Stimulated activated naive CD8-positive, alpha-beta T cell treated with anti-CD3 and anti-CD28 coated beads, Interleukin-15, amount 100 ng/mL, for 72 hours (primary cell): ENCODE measurements at places on chromosomes 16 and 17.

GRCh38 chr17:80904036-80904753, 87.4 kb upstream of the CHMP6 start:
- no peak for DNase-seq

DNA sequence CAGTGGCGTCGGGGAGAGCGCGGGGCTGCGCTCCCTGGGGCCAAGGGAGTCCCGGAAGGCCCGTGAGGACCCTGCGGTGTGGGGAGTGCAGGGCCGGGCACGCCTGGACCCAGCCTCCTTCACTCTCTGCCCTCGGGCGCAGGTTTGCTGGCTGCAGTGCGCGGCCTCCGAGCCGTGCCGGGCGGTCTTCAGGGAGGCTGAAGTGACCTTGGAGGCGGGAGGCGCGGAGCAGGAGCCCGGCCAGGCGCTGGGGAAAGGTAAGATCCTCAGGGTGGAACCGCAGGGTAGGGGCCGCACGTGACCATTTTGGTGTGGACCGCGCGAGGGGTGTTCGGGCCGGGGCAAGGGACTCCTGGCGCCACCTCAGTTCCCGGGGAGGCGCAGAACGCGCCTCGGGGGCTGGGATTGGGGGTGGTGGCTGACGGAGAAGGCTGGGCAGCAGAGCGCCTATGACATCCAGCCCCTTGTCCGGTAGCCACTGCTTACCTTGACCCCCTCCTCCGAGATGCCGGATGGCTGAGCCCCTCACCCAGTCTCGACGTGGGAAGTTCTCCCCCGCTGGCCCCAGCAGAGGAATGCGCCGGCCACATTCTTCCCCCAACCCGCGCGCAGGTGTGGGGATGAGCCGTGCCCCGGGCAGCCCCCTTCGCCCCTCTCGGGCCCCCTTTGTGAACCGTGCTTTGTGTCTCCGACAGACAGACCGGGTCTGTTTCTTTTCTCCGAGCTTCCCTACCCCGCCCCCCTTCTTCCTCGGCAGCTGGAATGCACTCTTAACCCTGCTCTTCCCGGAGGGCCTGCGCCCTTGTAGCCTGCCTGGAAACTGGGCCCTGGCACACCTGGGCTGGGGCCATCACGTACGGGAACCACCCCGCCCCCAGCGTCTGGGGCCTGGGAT, 631 bp downstream of the CDH3 start:
- peak; percentile 2 for DNase-seq

DNA sequence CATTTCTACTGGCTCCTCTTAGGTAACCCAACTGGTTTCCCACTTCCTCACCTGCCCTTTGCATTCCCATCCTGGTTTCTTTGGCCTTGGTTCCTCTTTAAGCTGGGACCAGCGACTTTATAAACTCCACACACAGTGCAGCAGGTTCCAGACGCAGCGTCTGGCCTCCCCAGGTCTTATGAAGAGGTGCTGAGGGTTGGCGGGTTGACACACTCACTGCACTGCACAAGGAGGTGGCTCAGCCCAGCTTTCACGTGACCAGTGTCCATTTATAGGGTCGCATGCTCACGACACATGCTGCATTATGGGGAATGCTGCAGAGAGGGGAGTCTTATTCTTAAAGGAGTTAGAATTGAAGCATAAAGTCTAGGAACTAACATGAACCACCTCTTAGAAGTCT, 70.8 kb downstream of the ZFHX3 start:
- DNase-seq: no peak

- DNase-seq: peak; percentile 26
These were observed 43.1 kb downstream of the GLG1 start for GRCh38 chr16:74563828-74564263.

DNA sequence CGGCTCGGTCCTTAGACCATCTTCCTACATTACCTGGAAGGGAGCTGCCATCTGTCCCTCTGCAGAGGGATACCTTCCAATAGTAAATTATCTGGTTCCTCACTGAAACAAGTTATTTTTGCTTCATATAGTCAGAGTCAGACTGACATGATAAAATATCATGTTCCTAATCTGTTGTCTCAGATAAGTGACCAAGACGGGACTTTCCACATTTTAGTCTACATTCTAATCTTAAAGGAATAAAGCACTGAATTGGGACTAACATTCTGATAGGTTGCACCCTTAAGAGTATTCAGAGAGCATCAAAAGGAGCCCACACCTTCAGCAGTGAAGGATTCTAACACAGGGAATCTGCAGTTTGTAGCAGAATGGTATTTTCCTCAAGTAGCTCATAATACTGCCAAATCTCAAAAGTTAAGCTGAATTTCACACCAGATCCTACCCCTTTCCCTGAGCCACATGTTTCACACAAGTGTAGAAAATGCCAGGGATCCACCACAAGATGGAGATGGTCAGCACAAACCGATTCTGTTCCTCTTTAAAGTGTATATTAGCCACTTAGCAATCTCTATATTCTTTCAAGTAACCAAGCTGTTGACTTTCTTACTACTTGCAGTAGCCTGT, 13.4 kb downstream of the GINS2 start:
- no peak for DNase-seq

DNA sequence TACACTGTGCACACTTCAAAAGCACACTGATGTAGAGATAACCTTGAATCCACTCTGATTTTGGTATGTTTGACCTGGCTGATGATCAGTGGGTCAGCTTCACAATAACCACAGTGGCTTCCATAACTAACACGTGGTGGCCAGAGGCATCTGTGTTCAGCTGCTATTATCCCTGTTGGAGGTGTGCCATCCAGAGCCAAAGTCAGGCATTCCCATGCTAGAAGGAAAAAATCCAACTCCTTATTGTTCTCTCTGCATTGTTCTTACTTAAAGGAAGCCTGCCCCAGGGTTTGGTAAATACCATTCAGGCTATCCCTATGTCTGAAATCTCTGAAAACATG, 127.3 kb upstream of the MON1B start:
- DNase-seq: no peak

DNA sequence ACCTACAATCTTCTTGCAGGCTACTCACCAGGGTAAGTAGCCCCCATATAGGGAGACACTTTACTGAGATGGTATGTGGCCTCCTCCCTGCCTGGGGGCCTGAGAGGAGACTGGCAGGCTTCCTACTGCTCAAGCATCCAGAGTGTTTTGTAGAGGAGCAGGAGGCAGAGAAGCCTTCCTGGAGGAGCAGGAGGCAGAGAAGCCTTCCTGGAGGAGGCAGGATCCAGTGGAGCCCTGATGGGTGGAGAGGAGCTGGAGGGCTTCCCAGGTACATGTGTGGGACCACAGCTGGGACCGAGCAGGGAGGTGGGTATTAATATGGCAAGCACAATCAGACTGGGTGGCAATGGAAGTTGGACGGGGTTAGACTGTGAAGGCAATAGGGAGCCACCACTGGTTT, 2.1 kb upstream of the ADGRG5 start:
- no peak for DNase-seq

DNA sequence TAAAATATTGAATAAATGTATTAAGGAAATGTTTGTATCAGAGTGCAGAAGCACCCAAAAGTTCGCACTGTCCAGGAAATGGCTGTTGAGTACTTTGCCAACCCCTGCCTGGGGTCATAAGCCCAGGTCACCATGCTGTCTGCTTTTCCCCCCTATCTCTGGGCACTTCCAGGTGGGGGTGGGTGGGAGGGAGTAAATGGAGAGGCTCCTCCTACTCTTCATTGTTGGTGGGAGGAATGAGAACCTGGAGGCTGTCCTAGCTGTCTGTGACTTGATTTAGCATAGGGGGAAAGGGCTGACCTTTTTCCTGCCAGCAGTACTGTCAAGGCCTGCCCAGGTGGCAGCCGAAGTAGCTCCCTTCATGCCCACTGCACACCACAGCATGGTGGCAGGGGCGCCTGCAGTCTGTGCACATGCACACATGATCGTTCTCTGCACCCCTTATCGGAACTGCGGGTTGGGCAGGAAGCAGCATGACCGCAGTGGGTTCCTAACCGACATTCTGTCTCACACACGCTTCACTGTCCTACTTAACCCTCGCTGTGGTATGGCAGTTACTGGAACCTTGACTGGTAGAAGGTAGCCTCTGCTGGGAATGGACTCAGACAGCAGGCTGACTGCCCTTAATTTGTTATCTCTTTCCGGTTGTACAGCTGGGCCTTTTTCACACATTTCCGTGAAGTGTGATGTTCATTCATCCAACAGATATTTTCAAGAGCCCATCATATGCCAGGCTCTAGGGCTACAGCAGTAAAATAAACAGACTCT, 41.5 kb downstream of the LDHD start:
- peak; percentile 88 for DNase-seq

GRCh38 chr17:77160091-77160874, 19.5 kb downstream of the SEC14L1 start:
- no peak for DNase-seq

DNA sequence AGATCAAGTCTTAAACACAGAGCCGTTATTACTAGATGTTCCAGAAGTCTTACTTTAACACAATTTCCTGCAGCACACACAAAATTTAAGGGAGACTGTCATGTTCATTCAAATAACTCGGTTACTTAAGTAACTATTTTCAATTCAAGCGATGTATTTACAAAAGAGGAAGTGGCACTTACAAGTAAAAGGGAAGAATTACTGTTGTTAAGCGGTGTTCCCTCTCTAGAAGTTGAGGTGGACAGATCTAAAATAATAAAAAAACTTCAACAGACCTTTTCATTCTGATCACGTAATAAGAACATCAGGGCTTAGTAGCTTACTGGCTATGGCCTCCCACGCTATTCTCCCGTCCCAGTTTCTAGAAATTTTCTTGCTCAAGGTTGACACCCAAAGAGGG, 26.2 kb upstream of the TXNDC11 start:
- DNase-seq: no peak

- no peak for DNase-seq
These were observed 29.3 kb upstream of the ABCC3 start for GRCh38 chr17:50605429-50605828.

DNA sequence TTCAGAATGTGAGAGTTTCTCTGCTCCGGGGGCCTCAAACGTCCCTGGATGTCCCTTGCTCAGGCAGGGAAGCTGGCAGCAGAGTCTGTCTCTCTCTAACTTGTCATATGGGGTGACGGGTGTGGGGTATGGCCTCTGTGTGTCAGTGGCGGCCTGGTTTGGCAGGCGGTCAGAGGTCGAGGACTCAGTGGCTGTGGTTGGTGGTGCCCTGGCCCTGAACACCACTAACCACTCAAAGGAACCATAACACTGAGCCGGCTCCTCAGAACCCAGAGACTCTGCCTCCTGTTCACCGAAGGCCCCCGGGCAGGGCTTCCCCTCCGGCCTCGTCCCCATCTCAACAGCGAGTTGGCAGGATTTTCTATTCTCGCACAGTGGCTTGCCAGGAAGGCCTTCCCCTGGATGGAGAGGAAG, 677 bp downstream of the P2RX1 start:
- no peak for DNase-seq

DNA sequence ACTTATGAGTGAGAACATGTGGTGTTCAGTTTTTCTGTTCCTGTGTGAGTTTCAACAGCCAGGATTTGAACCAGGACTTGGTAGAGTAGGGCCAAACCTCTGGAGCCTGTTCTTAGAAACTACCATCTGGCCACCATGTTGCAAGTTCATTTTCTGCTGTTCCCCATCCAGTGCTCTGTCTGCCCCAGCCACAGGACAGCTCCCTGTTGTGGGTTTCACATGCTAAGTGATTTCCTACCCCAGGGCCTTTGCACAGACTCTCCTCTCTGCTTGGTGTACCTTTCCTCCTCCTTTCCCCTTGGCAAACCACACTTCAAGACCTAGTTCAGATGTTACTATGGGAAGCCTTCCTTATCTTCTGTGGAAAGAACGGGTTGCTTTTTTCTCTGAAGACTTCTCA, 79.5 kb downstream of the HS3ST4 start:
- no peak for DNase-seq

- DNase-seq: no peak
These were observed 22.9 kb downstream of the UBN1 start for GRCh38 chr16:4870138-4870671.

DNA sequence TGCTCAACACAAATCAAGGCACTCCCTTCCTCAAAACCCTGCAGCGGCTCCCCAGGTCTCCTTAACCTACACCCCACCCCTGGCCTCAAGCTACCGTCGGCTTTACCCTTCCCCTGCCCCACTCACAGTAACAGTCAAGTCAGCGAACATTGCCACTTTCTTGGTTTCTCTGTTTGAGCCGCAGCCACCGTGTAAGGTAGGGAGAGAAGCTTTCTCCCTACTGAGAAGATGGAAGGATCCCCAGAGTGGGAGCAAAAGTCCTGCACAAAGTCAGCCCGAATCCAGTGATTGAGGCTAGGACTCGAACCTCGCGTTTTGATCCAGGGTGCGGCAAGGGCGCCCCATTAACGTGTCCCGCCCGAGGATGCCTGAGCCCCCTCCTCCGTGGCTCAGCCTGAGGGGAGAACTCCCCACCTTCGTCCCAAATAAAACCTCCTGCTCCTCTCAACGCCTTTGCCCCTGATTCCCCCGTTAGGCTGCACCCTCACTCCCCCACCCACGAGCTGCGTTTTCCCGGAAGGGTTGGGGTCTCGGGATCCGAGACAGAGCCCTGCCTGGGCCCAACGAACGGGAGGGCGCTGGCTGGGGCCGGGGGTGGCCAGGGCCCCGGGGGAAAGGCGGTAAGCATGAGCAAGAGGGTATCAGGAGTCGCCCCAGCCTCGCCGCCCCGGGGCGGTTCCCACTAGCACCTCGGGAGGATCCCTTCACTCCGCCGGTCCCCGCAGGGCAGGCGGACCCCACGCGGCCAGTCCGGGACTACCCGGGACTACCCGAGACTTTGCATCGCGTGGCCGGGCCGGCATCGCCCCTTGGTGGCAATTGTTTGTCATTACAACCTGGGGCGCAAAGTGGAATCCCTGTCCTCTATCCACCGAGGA, 9.9 kb upstream of the NAGS start:
- DNase-seq: peak; percentile 70

DNA sequence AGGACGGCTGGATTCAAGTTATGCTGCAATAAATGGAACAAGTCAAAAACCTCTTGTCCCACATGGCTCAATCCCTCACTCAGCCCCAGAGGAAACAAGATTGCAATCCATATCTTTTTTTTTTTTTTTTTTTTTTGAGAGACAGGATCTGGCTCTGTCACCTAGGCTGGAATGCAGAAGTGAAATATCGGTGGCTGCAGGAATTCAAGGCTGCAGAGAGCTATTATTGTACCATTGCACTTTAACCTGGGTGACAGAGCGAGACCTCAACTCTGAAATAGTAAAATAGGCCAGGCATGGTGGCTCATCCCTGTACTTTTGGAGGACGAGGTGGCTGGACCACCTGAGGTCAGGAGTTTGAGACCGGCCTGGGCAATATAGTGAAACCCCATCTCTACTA, 2.7 kb upstream of the PDE6G start:
- DNase-seq: no peak

GRCh38 chr16:85472514-85472913, 140.6 kb upstream of the GSE1 start:
- no peak for DNase-seq

DNA sequence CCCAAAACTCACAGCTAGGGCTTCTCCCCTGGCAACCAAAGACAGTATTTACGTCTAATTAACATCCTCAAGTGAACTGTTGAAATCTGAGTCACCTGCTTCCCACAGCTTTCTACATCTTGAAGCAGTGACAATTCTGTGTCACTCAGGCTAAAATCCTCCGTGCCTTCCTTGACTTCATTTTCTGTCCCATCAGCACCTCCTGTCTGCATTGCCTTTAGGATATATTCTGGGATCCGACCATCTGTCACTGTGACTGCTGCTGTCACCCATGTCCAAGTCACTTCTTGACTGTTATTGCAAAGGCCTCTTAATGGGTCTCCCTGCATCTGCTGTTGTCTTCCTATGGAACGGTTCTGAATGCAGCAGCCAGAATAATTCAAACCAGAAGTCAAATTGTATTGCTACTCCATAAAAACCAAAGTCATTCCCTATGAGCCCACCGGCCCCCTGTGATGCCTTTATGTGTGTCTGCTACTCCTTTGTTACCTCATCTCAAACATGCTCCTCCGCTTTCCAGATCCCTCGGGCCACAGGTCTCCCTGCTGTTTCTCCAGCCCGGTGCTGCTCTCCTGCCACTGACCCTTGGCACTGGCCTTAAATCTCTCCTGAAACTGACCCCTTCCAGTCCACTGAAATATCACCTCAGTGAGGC, 56.9 kb downstream of the WWP2 start:
- no peak for DNase-seq
